ENCODE measurements at places on chromosomes 12 and 14.

- no peak for DNase-seq
Observed at GRCh38 chr14:72434856-72435255, 459.0 kb downstream of the DPF3 start.

GRCh38 chr14:29926228-29926627, 1.4 kb downstream of the PRKD1 start:
- DNase-seq = no peak

- DNase-seq = no peak
Observed at GRCh38 chr12:90859591-90859990, 95.4 kb downstream of the CCER1 start.

DNA sequence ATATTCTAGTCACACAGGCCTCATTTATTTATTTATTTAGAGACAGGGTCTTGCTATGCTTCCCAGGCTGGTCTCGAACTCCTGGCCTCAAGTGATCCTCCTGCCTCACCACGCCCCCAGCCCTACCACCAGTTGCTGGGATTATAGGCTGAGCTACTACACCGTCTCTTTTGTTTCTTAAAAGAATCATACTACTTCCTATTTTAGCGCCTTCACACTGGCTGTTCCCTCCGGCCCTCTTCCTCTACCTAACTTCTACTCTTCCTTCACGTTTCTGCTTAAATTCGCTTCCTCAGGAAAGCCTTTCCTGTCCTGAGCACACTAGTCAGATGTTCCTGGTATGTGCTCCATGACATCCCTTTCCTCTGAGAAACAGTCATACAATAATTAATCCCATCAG, 6.4 kb upstream of the MRPL42 start:
- no peak for DNase-seq

All from T-cell (primary cell).